ENCODE measurements at places on chromosomes 5 and 9.

DNA sequence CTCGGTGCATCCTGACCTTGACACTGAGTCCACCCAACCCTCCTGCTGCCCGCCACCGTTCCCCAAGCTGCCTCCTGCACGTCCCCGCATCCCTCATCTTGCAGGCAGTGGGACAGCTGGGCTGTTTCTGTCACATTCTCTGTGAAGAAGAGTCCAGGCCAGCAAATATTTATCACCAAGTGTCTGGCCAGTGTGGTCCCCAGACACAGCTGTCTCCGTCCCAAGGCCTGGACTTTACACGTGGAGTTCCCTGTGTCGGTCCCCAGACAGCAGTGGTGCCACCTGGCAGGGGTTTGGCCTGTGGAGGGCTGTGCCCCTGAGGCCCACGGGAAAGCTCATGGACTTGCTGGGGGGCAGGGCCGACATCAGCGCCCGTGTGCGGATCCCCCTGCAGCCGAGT, 9.2 kb upstream of the SLC12A7 start:
- DNase-seq = no peak

GRCh38 chr5:34624691-34625090, 31.4 kb upstream of the RAI14 start:
- no peak for DNase-seq

DNA sequence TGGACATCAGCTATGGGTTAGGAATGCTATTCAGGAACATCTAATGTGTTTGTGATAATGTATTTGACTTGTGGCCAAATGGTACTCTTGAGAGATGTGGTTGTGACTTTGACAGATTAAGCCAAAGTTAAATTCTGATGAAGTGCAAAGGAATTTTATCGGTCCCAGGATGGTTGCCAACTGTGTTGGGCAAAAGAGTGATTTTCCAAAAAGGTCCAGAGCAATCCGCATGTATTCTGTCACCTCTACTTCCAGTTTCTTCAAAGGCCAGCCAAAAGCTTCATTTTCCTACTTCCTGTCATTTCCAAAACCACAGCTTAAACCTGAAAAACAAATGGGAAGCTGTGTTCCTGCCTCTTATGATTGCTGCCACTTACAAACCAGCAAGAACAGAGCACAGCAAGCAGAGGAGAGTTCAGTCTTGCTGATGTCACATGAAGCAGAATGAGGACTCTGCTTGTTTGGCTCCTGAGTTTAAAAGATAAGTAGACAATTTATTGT, 59.8 kb downstream of the MARCHF3 start:
- DNase-seq = no peak

- DNase-seq = no peak
Measured at GRCh38 chr5:149818116-149818515, 88.0 kb downstream of the PPARGC1B start.

DNA sequence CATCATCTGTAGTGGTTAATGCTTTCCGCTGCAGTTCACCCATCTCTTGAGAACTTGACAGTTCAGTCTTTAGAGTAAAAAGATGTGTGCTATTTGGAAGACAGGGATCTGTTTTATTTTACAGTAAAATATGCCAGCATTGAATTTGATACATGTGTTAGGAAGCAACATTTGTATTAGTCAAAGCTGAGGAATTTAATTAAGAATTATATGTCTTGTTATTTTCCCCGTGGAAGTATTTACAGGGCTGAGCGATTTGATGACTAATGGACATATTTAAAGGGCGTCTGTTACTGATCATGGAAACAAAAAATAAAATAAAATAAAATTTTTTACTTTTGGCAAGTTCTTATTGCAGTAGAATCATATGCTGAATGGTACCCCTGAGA, 101.3 kb downstream of the PAM start:
- DNase-seq = no peak

DNA sequence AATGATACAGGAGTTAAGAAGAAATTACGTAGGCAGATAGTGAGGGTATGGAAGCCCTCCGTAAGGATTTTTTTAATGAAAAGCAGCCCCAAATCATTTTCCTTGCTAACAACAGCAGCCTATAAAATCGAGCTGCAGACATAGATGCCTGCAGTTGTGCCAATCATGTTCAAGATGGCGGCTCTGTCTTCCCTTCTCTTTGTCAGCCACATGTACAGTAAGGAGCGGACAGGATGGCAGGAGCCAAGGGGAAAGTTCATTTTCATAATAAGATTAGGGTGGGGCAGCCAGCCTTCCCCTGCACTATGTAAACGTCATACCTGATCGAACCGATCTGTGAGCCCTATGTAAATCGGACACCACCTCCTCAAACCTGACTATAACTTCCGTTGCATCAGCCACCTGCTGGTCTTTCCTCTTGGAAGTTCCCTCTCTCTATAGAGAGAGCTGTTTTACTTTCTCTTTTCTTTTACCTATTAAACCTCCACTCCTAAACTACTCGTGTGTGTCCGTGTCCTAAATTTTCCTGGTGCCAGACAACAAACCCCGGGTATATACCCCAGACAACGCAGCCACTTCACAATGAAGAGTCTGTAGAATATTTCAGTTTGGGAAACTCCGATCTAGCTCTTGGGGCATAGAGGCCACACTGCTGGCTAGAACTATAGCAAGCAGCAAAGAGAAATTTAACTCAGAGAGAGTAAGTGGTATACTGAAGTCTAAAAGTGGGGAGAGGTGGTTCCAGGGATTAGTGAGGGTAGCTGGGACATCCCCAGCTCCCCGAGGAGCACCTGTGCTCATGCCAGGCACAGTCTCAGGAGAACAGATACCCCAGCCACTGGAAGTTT, 20.8 kb upstream of the SLC24A2 start:
- DNase-seq = no peak

- DNase-seq = no peak
Measured at GRCh38 chr9:134785325-134786108, 95.1 kb upstream of the FCN2 start.

GRCh38 chr9:13082796-13083195, 196.7 kb downstream of the MPDZ start:
- no peak for DNase-seq
